ENCODE measurements at places on chromosomes 4 and X.
A peak's percentile ranks its signal among the peaks of the same experiment; 100 is the strongest.

DNA sequence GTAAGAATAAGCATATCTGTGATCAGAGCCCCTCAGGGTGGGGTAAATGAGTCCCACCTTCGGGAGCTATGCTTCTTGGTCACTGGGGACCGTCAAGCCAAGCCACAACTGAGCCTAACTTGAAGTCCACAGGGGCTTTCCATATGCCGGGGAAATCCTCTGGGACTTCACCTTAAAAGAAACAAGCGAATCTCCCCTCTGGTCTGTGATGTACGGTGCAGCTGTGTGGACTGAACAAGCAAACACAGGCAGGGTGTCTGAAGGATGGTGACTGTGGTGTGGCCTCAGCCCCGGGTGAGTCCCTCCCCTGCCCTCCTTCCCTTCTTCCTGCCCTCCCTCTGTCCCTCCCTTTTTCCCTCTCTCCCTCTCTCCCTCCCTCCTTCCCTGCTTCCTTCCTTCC lies 29.7 kb upstream of the PPP2R2C start:
- DNase-seq = no peak

GRCh38 chr4:68163754-68164153 lies 34.1 kb upstream of the TMPRSS11F start:
- DNase-seq = no peak

DNA sequence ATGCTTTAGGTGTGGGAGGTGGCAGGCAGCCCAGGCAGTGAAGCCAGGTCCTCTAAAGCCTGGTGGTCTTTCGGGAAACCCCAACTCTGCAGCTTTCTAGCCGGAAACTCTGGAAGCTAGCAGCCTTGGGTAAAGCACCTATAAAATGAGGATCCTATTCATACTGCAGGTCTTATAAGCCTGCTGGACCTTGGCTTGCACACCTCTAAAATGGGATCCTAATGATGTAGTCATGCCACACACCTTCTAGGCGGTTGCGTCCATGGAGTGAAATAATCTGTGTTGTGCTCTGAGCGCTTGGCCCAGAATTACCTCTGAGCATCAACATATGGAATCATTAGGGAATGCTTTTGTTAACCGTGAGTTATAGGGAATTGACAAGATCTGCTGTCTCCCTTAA lies 36.0 kb upstream of the STS start:
- DNase-seq = no peak

DNA sequence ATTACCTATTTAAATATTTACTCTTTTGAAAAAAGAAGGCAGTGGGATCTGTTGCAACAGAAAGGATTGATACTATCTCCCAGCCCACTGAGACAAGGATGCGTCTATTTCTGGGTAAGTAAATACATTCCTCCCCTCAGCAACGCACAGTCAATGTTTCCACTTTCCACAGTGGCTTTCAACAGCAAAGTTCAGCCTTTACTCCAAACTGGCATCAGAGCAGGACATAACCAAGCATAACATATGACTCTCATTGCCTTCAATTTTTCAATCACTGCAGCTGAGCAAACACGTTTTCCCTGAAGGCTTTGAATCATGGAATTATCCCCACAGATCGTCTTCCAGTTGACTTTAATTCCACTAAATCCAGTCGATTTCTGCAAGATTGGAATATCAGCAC lies 160.3 kb upstream of the FRG1 start:
- DNase-seq = no peak

- peak; percentile 51 for DNase-seq
Observed at GRCh38 chr4:175776217-175776616, 35.8 kb downstream of the GPM6A start.

DNA sequence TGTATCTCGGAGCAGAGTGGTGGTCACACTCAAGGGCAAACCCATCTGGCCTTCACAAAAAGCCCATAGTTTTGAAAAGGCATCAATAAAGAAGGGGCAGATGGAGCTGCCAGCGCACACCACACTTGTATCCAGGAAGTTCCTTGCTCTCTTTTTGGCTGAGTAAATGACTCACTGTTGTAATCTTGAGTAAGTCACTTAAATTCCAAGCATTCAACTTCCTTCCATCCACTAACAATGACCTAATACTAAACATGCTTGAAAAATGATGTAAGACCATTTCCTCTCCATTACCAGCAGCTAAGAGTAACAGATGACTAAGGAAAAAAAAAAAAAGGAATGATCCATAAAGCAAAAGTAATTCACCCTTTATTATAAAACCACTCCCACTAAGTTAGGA lies 32.4 kb upstream of the MYOZ2 start:
- no peak for DNase-seq

- DNase-seq = no peak
Observed at GRCh38 chr4:79526641-79527565, 118.9 kb upstream of the GK2 start.

GRCh38 chrX:55867708-55868107 lies 150.2 kb downstream of the RRAGB start:
- no peak for DNase-seq

- DNase-seq = no peak
Observed at GRCh38 chrX:109830704-109831206, 97.7 kb upstream of the ACSL4 start.

DNA sequence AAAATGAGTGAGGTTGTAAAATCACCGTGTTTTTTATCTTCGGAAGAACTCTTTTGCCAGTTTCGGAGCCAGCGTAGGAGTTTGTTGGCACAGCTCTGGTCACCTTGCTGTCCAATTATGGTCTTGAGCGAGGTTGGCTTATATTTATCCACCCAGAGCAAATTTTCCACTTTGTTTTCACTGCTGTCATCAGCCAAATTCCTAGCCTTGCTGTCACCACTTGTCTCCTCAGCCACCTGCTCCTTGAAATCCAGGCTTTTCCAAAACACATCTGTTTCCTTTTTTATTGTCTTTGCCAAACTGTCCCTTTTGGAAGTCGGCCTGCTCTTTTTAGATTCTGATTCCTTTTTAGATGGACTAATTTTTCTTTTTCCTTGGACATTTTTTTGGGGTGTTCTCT lies 57.6 kb downstream of the RFC1 start:
- no peak for DNase-seq

GRCh38 chrX:41522081-41522480 lies 74.9 kb downstream of the NYX start:
- no peak for DNase-seq

DNA sequence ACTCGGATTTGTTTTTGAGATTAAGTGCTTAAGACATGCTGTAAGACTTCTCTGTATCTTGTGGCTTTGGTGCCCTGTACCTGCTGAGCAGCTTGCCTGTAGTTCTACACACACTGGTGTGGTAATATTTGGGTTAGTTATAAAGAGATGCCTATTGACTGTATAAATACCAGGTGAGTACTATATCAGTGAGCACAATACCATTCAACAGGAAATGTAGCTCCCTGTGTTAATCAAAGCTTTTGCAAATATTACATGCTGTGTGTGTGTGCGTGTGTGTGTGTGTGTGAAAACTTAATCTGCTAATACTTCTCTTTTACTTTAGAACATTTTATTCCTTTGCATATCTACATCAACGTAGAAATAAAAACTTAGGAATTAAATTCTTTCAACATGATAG lies 30.1 kb downstream of the MYOZ2 start:
- DNase-seq = no peak

- DNase-seq = no peak
Observed at GRCh38 chr4:79695848-79696247, 287.8 kb upstream of the GK2 start.

GRCh38 chr4:148239494-148239985 lies 202.7 kb downstream of the NR3C2 start:
- DNase-seq = no peak

GRCh38 chr4:121255986-121256750 lies 92.0 kb upstream of the TNIP3 start:
- DNase-seq = no peak

DNA sequence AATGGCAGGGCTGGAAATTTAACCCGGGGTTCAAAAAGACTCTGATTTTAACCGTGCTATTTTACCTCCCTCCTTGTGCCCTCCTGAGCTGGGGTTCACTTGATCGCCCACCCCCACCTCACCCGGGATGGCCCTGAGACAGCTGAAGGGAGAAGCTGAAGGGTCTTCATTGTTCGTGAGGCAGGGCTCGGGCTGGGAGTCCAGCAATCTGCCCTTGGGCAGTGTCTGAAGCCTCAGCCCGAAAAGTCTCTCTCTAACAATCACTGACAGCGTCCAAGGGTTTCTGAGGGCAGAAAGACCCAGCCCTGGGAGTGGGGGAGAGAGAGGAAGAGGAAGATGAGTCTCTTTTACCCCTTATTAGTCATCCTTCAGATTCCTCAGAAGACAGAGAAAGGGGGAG lies 39.4 kb upstream of the PHOX2B start:
- no peak for DNase-seq

- no peak for DNase-seq
Observed at GRCh38 chr4:112206431-112206830, 25.2 kb upstream of the AP1AR start.

DNA sequence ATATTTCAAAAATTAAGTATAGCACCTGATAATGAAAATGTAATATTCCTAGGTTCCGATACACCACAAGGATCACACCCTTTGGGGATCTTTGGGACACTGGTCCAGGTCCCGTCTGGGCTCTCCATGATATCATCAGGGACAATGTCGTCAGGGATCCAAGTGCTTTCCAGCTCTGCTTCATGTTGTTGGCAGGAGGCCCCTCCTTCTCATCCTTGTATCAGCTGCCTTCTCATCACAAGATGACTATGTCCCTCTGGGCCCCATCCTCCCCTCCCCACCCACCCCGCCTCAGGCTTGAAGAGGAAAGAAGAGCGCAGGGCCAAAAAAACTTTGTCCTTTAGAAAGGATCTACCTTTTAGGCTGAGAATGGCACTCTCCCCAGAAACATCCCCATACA lies 128.3 kb upstream of the KLF3 start:
- no peak for DNase-seq

DNA sequence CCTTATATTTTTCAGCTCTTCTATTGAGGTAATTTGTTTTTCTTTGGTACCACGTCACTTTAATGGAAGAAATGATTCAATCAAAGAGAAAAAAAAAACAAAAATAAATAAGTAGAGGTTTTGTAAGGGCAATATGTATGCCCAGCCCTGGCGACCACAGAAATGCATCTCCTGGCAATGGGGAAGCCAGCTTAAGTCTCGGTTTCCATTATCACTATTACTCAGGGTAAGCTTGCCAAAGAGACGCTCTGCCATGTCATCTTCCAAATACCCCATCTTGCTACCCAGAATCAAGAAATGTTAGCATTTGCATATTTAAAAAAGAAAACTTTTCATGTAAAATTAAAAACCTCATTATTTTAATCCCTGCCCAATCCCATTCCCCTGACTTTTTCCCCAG lies 68.8 kb downstream of the FAM47C start:
- no peak for DNase-seq

DNA sequence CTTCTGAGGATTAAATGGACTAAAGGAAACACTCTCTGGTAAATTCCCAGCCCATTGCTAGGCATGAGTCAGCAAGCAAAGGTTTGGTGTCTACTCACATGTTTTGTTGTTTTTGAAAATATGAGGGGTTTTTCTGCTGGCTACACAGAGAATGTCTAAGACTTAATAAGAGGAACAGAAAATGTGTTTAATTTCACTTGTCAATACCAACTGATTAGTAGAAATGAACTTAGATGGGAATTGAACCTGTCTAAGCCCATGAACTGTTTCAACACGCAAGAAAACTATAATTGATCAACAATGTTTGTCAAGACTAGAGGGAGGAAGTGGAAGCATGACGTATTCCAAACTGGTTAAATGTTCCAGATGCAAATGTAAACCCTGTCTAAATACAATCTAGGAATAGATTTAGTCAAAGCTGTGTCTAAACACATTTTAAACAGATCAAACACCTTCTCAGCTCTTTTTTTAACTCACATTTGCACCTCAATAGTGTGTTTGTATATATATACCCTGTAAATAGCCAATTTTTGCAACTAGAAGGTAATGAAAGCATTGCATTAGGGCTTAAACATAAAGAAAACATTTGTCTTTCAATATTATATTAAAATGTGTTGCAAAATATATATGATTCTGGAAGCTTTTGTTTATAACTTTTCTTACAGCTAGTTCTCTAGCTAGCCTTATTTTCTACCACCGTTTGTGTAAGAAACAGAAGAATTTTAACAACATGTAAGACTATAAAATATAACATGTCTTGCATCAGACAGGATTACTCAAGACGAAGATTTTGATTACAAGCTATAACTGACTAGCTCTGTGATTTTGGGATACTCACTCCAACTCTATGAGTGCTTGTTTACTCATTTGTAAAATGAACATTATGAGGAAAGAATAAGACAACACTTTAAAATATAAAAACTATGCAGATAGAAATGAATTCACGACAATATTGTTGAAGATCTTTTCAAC lies 607.8 kb downstream of the FSTL5 start:
- DNase-seq = no peak

DNA sequence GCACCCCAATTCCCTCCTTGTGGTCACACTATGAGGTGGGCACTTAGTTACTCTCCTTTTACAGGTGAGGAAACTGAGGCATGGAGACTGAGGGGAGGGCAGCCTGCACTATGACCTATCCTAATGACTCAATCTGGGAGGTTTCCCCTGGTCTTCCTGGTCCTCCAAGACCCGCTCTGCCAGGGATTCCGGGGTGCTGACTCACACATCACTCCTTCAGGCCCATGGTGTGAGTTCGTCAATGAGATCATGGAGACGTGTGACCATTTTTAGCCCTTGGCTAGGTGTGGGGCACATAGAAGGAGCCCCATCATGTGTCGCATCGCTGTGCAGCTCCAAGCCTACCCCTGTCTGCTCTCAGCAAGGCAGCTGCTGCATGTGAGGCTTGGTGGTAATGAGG lies 32.4 kb upstream of the BCOR start:
- no peak for DNase-seq

GRCh38 chrX:21721195-21721594 lies 36.7 kb downstream of the SMPX start:
- no peak for DNase-seq

DNA sequence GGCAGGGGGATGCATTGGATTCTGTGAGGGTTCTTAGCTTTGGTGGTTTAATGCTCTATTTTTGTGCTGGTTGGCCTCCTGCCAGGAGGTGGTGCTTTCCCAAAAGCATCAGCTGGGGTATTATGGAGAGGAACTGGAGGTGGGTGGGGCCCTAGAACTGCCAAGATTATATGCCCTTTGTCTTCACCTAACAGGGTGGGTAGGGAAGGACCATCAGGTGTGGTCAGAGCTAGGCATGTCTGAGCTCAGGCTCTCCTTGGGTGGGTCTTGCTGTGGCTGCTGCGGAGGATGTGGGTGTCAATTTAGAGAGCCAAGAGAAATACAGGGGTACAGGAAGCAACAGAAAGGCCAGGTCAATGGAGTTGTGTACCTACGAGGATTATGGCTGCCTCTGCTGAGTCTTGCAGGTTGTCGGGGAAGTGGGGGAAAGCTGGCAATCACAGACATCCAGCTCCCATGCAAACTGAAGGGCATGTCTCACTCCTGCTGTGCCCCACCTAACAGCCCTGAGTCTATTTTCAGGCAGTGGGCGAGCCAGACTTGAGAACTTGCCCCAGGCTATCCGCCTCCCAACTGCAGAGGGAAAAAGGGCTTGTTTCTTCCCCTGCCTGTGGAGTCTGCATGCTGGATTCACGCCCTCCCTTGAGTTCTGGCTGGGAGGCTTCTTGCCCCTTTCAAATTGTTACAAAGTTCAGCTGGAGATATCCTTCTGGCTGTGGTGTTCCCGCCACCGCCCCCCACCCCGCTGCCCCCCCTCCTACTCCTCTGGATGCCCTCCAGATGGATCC lies 212.0 kb downstream of the COMMD8 start:
- no peak for DNase-seq
